HepG2 (cell line): ENCODE measurements at places on chromosomes 1 and 21. TPM values are rescaled to one million over a fixed set of nuclear protein-coding genes. Genes with fewer than 3 reads are reported as not detected.

DNA sequence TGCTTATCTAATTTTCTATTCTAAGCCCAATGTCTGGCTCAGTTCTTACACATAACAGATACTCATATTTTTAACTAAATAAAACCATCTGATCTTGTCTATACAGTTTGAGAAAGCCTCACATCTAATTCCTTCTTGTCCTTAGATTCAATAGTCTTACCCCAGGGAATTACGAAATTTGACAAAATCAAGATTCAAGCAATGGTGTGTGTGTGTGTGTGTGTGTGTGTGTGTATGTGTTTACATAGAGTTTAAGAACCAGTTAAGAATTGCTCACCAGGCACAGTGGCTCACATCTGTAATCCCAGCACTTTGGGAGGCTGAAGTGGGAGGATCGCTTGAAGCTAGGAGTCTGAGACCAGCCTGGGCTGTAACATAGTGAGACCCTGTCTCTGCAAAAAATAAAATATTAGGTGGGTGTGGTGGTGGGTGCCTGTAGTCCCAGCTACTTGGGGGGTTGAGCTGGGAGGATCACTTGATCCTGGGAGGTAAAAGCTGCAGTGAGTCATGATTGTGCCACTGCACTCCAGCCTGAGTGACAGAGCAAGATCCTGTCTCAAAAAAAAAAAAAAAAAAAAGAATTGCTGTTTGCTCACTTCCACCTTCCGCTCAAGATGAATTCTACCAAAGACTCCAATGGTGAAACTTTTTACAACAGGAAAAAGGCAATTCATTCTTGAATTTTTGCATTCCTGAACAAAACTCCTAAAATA lies 6.2 kb downstream of the WDR64 start:
- DNase-seq, result no peak
- no peaks in the 10 kb centered on the region for H3K4me1 ChIP-seq
- H3K27ac ChIP-seq, result no peak overlapping the region
- no peaks in the 10 kb centered on the region; the same call in 2 of the 3 replicates for H3K27me3 ChIP-seq
- H3K36me3 ChIP-seq, result no peaks in the 10 kb centered on the region

GRCh38 chr1:53548031-53548491 lies 88.9 kb downstream of the DMRTB1 start:
- DNase-seq, result no peak
- peaks cover 66% of the 10 kb centered on the region for H3K27me3 ChIP-seq
- H3K36me3 ChIP-seq, result no peaks in the 10 kb centered on the region
- no peak overlapping the region for H3K27ac ChIP-seq
- no peaks in the 10 kb centered on the region for H3K4me1 ChIP-seq

GRCh38 chr1:161020509-161021164 lies at the start of gene F11R:
F11R (minus strand) TSS chr1:161021152; CDS start chr1:161021073, 79 bp downstream.
- peaks cover 52% of the 10 kb centered on the region for H3K4me1 ChIP-seq
- peak within 1 kb of the TSS; percentile 84 for H3K4me3 ChIP-seq
- peak; percentile 62 for DNase-seq
- no peaks in the 10 kb centered on the region for H3K27me3 ChIP-seq

- H3K27ac ChIP-seq, result peak overlapping the region; percentile 88
- peaks cover 51% of the 10 kb centered on the region for H3K4me1 ChIP-seq
These were observed 601 bp downstream of the UBE2G2 start for GRCh38 chr21:44800971-44801467.

GRCh38 chr1:15409388-15410222 lies at the start of gene EFHD2:
EFHD2 (plus strand) TSS chr1:15409888; CDS start chr1:15409972, 84 bp downstream.
- H3K36me3 ChIP-seq, result peaks cover 1% of the 10 kb centered on the region
- peaks cover 3% of the 10 kb centered on the region; the same call in 1 of the 2 replicates for H3K27me3 ChIP-seq
- peak; percentile 54 for DNase-seq
- H3K4me3 ChIP-seq, result peak within 1 kb of the TSS; percentile 83

- no peaks in the 10 kb centered on the region for H3K27me3 ChIP-seq
- no peak for DNase-seq
- no peaks in the 10 kb centered on the region for H3K36me3 ChIP-seq
- no peak overlapping the region for H3K4me3 ChIP-seq
- no peaks in the 10 kb centered on the region for H3K4me1 ChIP-seq
These were observed 843.9 kb downstream of the AMY1C start for GRCh38 chr1:104593413-104594187.

DNA sequence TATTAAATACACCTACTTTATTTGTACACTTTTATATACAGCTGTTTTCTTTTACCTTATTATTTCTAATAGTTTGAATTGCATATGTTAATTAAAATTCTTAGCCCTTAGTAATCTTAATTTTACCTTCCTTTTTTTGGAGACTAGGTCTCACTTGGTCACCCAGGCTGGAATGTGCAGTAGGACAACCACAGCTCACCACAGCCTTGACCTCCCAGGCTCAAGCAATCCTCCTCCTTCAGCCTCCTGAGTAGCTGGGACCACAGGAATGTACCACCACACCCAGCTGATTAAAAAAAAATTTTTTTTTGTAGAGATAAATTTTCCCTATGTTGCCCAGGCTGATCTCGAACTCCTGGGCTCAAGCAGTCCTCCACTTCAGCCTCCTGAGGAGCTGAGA lies 15.0 kb upstream of the SDC3 start:
- no peak overlapping the region for H3K4me3 ChIP-seq
- H3K27ac ChIP-seq, result no peak overlapping the region
- no peaks in the 10 kb centered on the region for H3K27me3 ChIP-seq

DNA sequence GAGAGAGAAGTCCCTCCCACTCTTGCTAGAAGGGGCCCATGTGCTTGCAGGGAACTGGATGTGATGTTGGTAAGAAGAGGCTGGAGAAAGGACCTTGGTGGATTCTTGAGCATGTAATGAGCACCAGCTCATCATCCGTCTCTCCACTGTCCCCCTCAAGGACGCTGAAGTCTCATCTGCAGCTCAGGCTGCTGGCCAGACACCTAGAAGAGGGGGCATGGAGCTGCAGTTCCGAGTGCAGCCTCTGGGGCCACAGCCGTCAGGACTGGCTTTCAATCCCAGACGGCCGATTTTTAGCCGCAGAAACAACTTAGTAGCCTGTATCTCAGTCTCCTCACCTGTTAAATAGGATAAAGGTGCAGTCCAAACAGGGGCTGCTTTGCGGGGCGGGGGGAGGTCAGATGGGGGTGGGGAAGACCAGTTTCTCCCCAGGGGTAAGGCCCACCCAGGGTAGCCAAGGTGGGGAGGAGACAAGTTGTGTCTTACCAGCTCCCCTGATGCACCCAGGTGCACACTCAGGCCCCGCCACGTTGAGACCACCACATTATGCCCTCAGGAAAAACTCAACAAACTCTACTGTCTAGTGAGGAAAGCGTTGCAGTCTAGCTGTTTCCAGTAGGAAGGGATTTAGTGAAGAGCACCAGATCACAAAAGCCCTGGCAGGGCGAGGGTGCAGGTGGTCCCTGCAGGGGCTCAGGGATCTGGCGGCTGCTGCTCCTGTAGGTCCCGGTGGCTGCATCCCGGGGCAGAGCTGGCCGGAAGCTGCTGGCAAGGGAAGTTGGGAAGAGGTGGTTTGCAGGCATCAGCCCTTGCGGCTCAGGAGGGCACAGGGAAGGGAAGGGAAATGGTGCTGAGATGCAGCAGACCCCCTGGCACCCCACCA lies 29.5 kb downstream of the LDLRAP1 start:
- H3K27me3 ChIP-seq, result peaks cover 3% of the 10 kb centered on the region
- H3K27ac ChIP-seq, result no peak overlapping the region
- H3K4me1 ChIP-seq, result peaks cover 32% of the 10 kb centered on the region
- DNase-seq, result no peak
- H3K4me3 ChIP-seq, result peak overlapping the region; percentile 52; the same call in 1 of the 2 replicates

TMEM54 gene
- 0.76 and 2.5 TPM in 2 replicates for total RNA-seq

ACTRT2 gene
- not detected in 2 replicates for total RNA-seq

DCDC2B gene
- total RNA-seq, result not detected in 2 replicates

NBPF20 gene
- 3.1 and 3.4 TPM in 2 replicates for total RNA-seq

MSTO1 gene
- total RNA-seq, result 12.1 and 25.3 TPM in 2 replicates

SLC22A15 gene
- total RNA-seq, result 0.24 and 0.27 TPM in 2 replicates

CATSPERE gene
- total RNA-seq, result 0.15 and 0.51 TPM in 2 replicates

NCMAP gene
- total RNA-seq, result 2.7 and 2.9 TPM in 2 replicates

NR5A2 gene
- total RNA-seq, result 2.8 and 2.9 TPM in 2 replicates
